CD8-positive, alpha-beta T cell (primary cell): ENCODE measurements at places on chromosomes 7 and 10.

GRCh38 chr7:70545214-70545613 is 586.7 kb upstream of the GALNT17 start:
- no peak for DNase-seq

DNA sequence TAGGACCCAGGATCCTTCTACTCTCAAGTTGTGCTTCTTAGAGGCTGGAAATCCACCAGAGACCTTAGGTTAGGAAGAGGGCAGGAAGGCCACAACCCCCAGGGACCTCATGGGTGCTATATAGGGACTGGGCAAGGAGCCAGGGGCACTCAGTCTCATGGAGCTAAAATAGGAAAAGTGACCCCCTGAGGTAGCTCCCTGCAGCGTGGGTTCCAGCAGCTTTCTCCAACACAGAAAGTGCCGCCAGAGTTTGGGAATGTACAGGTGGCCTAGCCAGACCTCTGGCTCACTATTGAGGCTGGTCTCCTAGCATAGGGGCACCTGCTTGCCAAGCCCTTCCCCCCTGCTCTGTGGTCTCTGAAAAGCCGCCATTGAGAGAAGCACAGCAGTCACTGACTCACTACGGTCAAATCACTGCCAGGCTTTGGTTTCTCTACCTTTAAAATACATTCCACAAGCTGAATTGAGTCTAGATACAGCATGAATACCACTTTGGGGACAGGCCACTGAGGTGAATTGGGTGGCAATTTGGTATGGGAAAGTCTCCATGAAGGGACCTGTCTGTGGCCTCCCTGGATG is 333.2 kb upstream of the PODXL start:
- no peak for DNase-seq

- no peak for DNase-seq
Measured at GRCh38 chr7:24102988-24103387, 181.0 kb upstream of the NPY start.

DNA sequence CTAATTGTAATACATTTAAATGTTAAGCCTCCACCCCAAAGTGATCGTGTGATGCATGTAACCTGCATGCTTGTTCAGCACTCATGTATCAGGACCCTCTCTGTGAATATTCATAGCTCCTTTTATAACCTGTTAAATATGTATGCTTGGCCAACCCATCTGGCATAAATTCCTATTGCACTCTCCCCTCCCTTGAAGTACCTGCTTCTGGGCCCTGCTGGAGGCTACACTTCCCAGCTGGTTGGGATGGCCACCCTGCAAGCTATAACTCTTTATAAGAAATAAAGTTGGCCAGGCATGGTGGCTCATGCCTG is 149.7 kb downstream of the SH2D4B start:
- no peak for DNase-seq

DNA sequence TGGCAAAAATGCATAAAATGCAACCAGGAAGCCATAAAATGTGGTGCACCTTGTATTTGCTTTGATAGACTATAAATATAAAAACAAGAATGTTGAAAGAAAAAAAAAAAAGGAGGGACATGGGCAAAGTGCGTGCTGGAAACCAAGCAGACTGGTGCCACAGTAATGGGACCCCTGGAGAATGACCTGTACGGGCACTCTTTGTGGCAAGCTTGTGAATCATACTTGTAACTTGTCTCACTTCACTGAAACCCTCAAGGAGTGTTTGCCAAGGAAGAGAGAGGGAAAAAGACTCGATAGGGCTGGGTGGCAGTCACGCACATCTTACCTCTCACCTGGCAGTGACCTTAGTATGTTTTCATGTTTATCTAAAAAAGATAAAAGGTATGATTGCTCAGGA is 1183.6 kb downstream of the GATA3 start:
- no peak for DNase-seq

GRCh38 chr7:90212149-90212495 is 582 bp downstream of the STEAP2 start:
- DNase-seq, result no peak

DNA sequence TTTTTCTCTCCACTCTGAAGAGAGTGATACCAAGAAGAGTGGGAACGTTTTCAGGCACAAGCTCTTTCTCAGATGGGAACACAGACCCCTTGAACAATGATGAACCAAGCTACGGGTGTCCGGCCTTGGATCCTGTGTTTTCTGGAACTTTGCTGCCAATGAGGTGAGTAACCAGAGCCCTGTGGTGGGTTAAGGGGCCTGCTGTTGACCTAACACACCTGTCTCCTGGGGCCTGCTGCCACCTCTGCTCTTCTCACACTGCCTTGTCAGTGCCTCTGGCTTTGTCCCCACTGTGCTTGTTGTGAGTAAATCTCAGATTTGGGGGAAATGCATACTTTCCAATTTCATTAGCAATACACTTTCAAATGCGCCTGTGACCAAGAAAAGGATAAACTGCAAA is 1.4 kb upstream of the PKD1L1 start:
- no peak for DNase-seq

DNA sequence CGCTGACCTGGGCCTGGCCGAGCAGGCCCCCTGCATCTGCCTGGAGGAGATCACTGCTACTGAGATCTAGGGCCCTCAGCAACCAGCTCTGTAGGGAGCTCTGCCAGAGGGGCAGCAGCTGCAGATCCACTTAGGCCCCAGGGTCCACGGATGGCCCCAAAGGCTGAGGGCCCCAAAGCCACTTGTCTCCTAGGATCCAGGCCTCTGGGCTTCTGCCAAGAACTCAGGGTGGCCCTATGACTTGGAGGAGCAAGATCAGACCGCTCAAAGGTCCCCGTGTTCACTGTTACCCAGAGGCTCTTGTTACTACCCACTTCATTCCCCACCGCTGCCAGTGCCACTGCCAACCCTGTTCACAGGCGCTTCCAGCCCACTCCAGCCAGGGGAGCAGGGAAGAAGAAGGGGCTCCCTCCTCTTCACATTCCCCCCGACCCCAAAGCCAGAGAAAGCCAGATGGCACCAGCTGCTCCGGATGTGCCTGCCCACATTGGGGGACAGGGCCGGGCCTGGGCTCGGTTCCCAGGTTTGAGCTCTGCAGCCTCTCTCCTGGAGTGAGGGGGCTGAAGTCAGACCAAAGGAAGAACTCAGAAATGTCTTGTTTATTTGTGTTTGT is 7.6 kb downstream of the LZTS2 start:
- no peak for DNase-seq

- no peak for DNase-seq
Measured at GRCh38 chr7:55549457-55549856, 22.8 kb downstream of the VOPP1 start.

GRCh38 chr7:771234-772004 is 44.3 kb upstream of the PRKAR1B start:
- no peak for DNase-seq

DNA sequence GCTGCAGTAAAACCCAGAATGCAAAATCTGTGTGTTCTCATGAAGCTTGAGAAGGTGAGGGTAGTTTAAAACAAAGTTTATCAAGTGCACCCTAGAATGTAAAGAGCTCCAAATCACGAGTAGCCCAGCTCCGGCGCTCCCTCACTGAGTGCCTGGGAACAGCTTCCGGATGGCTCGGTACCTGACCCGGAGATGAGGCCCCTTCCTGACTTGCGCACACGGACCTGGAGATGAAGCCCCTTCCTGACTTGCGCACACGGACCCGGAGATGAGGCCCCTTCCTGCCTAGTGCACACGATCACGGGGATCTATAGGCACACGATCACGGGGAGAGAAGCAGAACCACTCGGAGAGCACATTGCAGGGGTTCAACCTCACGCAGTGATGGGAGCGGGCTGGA is 322.1 kb upstream of the RNF32 start:
- no peak for DNase-seq
